Activated CD8-positive, alpha-beta memory T cell treated with anti-CD3 and anti-CD28 coated beads for 1 hour (primary cell): ENCODE measurements at places on chromosomes 2 and 18.

- no peak for DNase-seq
Measured at GRCh38 chr18:68803356-68803755, 5.5 kb downstream of the CCDC102B start.

GRCh38 chr2:54859416-54859815 lies 136.0 kb downstream of the EML6 start:
- no peak for DNase-seq

DNA sequence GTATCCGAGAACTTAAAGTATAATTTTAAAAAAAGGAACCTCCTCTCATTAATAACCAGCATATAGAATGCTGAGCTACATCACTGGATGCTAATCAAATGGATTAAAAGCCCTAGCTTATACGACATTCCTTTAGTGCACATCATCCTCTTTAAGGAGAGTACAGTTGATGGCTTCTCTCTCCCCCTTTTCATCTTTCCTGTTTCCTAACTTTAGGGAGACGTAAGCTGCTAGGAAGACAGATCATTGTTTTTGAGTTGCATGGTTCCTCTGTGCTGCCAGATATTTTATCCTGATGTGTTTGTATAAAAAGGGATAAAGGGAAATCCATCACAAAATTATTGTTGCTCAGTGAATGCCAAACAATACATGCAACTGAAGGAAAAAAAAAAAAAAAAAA lies 94.2 kb downstream of the SLC8A1 start:
- no peak for DNase-seq

DNA sequence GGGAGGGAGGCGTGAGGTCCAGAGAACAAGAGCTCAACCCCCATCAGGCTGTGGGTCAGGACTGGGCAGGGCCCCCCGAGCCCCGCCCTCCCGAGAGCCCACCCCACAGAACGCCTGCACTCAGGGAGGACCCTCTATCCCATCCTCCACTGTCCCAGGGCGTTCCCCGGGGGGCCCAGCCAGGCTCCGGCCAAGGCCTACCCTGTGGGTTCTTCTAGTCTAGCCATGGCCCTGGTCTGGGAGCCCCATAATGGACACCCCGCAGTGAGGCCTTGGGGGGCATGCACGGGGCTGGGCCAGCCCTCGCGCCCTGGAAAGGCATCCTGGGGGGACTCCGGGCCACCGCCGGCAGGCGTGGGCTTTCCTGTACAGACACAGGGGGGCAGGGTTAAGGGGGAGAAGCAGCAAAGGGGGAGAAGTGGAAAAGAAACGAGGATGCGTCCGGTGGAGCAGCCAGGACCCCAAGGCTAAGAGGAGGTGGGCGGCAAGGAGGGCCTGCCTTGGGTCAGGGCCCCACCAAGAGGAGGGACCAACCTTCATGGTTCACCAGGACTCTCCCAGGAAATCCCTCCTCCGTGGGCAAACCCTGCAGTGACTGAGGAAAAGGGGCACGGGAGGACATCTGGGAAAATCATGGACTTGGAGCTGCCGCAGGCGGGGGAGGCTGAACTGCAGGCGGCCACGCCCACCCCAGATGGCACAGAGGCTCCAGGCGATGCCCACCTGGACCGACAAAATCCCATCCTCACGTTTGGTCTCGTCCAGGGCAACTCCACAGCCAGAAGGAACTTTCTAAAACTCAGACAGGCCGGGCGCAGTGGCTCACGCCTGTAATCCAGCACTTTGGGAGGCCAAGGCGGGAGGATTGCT lies 2.7 kb upstream of the CROCC2 start:
- no peak for DNase-seq

DNA sequence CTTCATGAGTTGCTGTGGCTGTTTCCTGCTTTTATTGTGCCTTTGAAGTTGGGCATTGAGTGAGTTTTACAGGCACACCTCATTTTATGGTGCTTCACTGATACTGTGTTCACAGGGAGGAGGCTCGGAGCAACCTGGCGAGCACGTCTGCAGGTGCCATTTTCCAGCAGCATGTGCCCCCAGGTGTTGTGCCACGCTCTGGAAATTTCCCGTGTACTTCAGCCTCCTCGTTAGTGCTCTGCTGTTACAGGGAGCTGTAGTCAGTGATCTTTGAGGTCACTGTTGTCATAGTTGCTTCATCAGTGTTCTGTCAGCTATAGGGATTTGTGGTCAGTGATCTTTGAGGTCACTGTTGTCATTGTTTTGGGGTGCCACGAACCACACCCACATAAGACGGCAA lies 20.1 kb downstream of the CTDP1 start:
- DNase-seq = no peak

DNA sequence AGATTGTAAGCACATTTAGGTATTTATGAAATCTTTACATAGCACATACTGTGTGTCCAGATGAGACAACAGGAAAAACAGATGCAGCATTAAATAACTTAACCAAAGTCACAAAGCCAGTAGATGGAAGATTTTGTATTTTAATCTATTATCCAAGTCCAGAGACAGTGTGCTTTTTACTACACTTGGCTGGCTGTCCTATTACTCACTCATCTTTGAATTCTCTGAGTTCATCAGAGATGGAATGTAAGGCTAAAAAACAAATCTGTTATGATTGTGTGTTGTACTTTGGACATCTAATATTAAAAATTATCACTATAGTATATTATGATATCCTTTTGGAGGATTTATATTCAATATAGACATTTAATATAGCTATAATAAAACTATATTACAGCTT lies 1189.4 kb downstream of the DSC3 start:
- DNase-seq = no peak

- DNase-seq = no peak
Measured at GRCh38 chr2:154402213-154402612, 296.3 kb upstream of the KCNJ3 start.

DNA sequence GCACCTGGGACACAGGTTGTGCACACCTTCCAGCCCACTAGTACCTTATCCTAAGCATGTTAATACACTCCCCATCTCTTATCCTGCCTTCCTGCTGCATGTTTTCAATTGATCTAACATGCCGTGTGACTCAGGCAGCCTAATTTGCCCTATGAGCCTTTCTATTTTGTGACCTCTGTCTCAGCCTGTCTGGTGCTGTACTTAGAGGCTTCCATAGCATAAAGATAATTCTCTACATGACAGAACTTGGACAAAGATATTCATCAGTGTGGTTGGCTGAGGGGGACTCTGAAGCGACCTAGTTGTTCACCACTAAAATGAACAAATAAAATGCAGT lies 8.6 kb upstream of the TMEM37 start:
- DNase-seq = no peak

DNA sequence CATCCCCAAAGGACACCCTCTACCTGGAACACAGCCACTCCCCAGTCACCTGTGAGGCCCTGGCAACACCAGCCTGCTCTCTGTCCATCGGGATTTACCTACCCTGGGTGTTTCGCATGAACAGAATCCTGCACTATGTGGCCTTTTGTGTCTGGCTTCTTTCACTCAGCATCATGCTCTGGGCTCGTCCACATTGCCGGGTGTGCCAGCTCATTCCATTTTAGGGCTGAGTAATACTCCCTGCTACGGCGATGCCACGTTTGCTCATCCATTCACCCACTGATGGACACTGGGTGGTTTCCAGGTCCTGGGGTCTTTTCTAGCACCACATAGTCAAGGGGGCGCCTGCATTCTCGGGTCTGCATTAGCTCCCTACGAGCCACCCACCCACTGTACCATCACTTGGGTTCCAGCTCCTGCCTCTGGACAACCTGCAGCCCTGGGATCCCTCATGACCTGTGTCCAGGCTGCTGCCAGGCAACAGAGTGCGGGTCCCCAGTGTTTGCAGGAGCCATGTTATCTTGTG lies 22.0 kb downstream of the KCNF1 start:
- no peak for DNase-seq

DNA sequence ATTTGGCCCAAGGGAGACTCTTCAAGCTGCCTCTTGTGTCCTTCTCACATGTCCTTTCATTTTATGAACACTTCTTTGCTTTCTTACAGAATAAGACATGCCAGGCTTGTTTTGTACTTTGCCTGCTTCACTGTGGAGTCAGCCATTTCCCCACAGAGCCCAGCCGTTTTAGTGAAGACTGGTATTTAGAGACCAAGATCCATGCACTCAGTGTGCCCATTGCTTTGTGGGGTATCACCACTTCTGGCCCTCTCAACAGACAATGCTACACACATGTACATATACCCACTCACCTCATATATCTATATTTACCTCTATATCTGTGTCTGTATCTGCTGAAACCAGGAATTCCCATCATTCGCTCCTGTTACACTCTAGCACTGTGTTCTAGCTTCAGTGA lies 74.1 kb downstream of the FARP2 start:
- no peak for DNase-seq

DNA sequence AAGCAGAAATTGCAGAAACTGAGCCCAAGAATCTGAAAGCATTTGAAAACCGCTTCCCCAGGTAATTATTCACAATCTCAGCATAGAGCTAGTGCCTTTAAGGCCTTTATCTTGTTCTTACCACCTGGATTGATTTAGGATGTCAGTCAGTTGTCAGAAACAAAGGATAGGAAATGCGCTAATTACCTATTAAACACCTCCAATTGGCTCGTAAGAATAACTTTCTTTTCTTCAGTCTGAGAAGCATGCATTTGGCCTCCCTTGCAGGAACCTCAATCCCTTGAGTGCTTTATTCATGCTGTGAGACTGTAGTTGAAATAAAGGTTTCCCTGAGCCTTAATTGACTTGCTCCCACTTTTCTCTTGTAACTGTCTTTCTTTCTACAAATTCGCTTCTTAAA lies 400.3 kb upstream of the LRATD1 start:
- no peak for DNase-seq

- DNase-seq = no peak
Measured at GRCh38 chr2:105072039-105072438, 34.2 kb downstream of the MRPS9 start.

DNA sequence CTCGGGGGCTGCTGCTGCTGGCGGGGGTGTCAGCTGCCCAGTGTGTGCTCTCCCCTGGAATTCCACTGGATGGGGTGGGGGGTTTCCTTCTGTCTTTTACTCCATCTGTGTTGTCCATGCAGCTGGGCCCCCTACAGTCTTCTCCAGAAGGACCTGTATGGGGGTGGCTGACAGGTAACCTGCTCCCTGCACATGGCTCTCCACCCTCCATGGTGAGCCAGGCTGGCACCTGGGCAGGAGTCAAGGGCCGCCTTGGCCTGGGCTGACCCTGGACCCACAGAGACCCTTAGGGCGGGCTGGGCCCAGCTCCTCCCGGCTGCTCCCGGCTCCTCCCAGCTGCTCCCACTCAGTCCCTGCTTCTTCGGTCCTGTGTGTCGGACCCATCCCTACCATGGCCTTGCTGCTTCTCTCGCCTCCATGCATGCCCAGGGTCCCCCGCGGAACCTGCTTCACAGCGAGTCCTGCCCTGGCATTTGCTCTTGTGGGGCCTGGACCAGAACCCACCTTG lies 15.0 kb downstream of the SNTG2 start:
- DNase-seq = no peak

GRCh38 chr18:56538746-56539145 lies 99.6 kb downstream of the TXNL1 start:
- DNase-seq = no peak

DNA sequence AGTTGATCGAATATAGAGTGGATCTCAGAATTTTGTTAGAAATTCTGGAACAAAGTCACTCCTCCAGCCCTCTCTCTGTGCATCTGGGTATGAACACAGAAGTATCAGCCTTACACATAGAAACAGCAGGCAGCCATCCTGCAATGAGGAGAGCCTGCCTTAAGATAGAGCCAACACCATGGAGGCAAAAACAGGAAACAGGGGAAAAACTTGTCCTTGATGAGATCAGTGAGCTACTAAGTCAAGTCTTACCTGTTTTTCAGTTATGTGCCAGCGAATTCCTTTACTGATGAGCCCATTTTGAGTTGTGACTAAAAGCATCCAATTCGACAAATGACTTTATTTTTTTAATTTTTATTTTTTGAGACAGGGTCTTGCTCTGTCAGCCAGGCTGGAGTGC lies 26.6 kb upstream of the MREG start:
- DNase-seq = no peak

DNA sequence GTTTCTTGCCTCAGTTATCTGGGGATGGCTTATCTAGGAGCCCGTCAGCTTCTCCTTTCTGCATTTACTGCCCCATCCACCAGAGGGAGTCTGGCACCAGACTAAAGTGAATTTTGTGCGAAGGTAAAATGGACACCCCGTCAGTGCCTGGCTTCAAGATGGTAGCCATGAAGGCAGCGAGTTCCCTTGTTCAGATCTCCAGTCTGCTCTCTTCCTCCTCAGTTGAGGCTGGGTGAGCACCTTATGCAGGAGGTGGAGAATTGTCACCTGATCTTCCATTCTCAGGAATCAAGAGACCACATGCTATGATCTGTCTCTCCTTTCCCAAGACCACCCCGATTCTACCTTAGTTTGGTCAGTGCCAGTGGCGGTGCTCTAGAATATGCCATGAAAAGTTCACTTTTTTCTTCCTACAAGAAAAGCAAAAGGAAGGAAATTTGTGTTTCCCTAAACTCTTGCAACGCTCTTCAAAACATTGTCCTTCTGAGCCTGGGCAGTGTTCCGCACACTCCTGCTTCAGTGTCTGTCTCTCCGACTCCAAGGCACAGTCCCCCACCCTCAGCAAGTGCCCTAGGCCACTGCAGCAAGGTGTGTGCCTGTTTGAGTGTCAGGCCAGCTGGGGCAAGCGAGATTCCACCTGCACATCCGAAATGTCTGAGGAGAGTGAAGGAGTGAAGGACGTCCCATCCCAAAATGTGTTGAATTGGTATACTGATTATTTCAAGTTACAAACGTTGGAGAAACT lies 168.6 kb downstream of the SS18 start:
- no peak for DNase-seq

DNA sequence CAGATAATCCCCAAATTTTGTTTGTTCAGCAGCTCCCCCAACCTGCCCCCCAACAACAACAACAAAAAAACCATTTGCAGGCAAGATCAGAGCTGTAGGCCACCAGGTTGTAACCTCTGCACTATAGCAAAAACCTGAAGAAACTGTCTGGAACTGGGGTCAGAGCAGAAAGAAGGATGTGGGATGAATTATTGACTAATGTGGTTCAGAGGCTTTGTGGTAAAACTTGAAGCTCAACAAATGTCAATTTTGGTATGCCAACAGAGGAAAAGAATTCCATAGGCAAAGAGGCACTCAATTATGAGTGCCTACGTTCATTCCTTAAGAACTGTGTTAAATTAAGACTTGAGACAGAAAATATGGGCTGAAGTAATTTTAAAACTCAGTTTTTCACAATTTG lies 255.1 kb downstream of the STK39 start:
- DNase-seq = no peak

DNA sequence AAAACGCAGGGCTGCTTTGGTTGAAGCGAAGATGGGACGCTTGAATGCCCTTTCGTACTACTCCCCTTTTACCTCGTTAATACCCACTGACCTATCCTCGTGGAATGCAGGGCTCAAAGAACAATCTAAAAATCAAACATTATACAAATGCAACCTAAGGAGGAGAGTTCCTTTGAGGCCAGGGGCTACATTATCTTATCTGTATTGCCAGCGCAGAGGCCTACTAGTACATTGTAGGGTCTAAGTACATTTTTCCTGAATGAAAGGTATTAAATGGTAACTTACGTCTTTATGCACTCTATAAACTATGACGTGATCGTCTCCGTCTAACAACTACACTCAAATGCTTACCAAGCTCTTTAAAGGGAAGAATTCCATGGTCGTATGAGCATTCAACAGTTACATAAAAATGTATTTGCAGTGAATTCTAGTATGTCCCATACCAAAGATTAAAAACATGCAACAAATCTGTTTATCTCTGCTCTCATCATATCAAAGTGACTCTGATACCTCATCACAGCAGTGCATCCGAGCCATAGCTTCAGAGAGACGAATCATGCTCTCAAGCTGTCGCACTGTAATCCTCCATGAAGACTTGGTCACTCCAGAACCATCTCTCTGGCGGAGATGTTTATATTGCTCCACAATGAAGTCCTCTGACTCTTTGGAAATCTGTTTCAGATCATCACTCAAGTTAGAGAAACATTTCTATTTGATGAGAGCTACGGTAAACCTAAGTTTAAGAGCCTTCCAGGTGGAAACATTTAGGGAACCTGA lies 14.1 kb upstream of the LCT start:
- DNase-seq = no peak
